ENCODE measurements at places on chromosomes 2 and 18.
A peak's percentile ranks its signal among the peaks of the same experiment; 100 is the strongest.

DNA sequence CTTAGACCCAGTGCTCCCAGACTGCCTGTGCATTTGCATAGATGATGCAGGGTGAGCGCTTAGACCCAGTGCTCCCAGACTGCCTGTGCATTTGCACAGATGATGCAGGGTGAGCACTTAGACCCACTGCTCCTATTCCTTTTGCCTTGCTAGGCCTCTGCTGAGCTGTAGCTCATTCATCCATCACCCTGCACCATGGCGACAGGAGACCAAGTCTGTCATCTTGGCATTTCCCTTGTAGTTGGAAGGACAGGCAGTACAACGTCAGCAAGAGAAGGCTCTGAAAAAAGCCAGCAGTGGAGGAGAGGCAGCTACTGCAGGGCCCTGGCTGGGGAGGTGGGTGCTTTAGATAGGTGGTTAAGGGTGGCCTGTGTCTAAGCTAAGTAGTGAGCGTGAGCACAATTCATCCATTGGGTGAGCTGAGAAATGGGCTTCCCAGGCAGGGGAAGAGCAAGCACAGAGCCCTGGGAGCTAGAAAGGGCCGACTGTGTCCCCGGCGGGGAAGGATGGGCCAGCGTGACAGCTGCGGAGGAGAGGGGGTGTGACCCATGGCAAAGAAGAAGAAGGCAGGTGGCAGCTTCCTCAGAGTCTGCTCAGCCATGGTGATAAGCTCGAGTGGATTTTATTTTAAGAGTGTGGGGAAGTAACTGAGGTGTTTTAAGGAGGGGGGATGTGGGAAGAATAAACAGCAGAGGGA, 108.8 kb downstream of the LPIN1 start:
- no peak for DNase-seq

DNA sequence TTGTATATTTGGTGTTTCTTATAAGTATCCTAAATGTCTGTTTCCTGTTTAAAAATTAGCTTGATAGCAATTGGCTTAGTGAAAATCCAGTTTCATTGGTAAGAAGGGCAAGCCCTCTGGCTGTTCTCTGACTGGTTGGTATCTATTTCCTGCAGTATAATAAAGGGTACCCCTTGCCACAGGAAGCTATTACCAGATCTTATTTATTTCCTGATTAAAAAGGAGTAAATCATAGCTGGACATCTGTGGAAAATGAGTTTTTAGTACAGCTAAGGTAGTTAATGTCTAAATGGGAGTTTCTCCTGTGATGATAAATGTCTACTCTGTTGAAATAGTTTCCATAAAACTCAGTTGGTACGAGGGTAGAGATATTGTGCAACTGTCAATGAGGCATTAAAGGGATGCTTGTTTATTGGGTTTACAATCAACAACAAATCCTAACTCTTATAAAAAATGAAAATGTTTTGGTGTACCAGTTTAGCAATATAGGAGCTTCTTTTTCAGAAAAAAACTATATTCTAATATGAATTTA, 58.7 kb downstream of the FASTKD2 start:
- no peak for DNase-seq

DNA sequence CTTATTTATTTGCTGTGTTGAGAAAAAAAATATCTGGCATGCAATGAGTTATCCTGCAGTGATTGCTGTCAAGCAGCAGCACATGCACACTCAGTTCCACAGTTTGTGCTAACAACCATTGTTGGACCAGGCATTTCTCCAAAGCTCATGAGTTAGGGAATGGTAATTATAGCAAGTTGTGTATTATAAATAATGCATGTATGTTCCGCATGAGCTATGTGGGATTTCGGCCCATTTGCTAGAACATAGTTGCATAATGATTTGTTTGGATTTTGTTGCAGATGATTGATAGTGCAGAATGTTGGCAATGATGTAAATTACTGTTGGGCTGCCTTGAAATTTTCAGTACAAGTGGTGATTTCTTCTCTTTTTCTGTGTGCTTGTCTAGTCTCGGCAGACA, 10.7 kb downstream of the KCNJ3 start:
- no peak for DNase-seq

- DNase-seq = peak; percentile 57
Measured at GRCh38 chr2:100767224-100767653, 52.7 kb upstream of the NPAS2 start.

DNA sequence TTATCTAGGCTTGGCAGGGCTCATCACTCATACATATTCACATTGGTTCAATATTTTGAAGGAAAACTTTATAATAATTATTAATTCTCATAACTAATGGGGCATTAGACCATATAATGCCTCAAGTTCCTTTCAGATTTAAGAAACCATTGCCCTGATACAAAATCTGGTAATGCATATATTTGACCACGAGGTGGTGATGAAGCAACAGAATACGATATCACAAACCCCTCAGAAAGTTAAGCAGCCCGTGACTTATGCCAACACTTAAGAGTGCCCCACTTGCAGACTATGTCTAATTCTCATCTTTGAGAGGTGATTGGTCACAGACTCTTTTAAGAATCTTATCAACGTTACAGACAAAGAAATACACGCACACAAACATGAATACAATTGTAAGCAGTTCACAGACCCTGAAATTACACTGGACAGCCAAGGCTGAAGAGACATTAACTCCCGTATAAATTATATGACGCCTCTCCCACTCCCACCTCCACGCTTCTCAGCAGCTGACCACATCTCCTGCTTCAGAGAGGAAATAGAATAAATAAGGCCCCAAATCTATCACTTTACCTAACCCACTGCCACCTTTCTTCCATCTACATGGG, 20.7 kb upstream of the DNAH6 start:
- no peak for DNase-seq

- DNase-seq = no peak
Measured at GRCh38 chr18:5707586-5707985, 163.8 kb upstream of the EPB41L3 start.

DNA sequence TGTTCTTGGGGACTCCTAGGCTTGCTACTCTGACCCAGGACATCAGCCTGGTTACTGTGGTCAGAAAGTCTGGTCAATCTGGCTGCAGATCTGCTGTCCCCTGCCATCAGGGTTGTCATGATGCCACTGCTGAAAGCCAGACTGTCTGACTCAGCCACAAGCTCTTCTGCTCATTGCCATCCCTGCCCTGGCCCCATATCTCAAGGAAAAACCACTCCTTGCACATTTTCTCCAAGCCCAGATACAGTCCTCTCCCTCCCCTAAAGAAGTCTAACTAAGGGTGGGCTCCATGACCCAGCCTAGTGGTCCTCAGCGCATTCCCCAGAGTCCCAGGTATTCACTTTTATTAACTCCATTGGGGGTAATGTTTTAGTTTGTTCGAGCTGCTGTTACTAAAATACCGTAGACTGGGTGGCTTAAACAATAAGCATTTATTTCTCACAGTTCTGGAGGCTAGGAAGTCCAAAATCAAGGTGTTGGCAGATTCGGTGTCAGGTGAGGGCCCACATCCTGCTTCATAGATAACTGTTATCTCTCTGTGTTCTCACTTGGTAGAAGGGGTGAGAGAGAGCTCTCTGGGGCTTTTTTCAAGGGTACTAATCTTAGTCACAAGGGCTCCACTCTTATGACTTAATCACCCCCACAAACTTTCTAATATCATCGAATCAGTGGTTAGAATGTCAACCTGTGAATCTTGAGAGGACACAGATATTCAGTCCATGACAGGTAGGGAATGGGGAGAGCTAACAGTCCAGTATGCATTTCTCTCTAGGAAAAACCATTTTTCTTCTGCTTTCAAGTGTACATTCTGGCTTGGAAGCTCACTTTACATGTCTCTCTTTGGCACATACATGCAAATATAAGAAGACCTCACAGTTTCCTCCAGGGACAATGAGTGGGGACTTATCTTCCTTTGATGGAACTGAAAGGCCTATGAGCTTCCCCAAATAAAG, 94.8 kb upstream of the CXCR4 start:
- no peak for DNase-seq
